ENCODE measurements at places on chromosomes 16 and 17.

DNA sequence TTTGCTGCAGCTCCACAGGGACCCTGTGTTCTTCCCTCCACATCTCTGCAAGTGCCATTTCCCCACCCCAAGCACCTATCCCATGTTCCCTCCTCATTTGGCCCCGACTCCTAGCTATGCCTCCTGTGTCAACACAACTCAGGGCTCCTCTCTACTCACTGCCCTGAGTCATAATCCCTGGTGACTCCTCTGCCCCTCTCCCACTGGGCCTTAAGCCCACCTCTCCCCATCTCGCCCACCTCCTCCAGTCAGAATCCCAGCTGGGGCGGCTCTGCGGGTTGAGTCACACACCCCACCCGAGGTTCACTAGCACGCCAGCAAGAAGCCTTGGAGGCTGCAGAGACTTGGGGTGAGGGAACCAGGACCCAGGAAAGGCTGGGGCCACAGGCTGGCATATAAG, 346.2 kb downstream of the FOXL1 start:
- DNase-seq, result no peak

DNA sequence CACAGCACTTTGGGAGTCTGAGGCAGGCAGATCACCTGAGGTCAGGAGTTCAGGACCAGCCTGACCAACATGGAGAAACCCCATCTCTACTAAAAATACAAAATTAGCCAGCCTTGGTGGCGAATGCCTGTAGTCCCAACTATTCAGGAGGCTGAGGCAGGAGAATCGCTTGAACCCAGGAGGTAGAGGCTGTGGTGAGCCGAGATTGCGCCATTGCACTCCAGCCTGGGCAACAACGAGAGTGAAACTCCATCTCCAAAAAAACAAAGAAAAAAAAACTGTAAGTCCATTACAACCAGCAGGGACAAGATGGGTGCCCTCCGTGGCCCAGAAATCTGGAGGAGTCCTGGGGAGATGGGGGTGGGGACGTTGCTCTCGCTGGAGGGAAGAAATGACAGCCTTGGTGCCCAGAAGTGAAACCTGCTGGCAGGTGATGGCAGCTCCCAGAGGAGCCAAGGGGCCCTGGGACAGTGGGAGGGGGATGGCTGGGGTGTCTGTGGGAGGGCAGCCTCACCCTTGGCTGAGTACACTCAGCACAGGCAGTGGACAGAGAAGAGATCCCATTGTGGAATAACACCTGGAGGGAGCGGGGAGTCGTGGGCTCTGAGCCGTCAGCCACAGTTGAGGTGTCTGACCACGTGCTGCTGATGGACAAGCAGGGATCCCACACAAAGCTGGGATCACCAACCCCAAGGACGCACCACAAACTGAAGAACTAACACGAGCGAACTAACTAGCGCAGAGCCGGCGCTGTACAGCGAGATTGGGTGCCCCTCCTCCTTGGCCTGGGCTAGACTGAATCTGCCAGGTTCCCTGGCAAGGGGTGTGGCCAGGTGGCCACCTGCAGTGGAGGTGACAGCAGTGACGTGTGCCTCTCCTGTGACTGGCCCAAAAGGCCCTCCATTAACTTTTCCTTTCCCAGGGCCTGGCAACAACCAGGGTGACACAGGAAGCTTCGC, 46.9 kb upstream of the BAHCC1 start:
- DNase-seq, result no peak

DNA sequence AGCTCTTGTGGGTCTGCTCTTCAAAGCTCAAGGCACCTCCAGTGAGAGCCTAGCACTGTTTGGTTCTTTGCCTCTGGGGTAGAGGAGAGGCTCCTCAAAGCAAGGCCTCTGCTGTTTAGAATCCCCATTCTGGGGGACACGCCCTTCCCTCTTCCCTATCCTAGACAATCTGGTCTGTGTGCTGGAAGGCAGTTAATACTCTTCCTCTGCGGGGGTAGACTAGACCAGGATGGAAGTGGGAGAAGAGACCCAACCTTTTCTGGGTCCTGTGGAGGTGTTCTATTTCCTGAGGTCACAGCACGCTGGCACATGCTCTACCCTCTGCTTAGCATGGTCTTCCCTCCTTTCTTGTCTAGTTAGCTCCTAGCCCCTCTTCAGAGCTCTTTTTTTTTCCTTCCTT, 7.7 kb downstream of the ERAL1 start:
- no peak for DNase-seq

DNA sequence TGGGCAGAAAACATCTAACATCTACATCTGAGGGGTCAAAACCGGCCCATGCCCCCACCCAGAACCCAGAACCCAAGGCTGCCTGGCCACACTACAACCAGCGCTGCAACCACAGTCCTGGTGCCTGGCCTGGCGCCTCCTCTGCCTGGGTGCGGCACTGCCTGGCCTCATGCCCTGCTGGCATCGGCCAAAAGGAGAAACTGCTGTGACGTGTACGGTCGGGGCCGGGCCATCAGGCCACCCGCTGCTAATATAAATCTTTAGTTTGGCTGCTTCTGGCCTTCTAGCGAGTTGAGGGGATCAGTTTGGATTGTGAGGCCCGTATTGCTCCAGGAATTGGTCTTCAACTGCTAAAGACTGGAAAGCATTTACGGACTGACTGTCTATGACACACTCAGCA, 22.8 kb downstream of the TMEM204 start:
- DNase-seq, result no peak

- DNase-seq, result no peak
Observed at GRCh38 chr17:49987290-49987585, 7.8 kb downstream of the DLX3 start.

DNA sequence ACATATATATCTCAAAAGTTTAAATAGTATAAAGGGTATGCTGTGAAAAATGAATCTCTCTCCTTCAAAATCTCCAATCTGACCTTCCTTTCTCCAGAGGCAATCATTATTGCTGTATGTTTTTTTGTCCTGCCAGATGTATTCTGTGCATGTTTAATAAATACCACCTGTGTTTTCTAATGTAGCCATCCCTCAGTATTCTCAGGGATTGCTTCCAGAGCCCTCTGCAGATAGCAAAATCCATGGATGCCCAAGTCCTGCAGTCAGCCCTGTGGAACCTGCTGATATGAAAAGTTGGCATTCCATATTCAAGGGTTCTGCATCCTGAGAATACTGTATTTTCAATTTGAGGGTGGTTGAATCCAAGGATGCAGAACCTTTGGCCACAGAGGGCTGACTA, 42.9 kb downstream of the BPTF start:
- no peak for DNase-seq

- DNase-seq, result no peak
Observed at GRCh38 chr16:56988161-56988947, 1.0 kb upstream of the NLRC5 start.

DNA sequence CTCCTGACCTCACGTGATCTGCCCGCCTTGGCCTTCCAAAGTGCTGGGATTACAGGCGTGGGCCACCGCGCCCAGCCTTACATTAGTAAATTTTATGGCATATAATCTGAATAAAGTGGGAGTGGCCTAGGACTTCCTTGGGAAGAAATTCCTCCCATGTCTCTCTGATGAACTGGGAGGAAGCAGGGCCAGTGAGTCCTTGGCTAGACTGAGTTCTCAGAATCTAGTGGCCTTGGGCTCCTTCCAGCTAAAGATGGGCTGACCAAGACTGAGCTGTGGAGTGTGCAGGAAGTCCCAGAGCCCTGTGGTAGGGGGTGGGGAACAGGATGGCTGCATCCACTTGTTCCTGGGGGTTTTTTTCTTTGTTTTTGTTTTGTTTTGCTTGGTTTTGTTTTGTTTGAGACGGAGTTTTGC, 10.0 kb upstream of the NAGLU start:
- no peak for DNase-seq

- no peak for DNase-seq
Observed at GRCh38 chr16:10240854-10241613, 58.8 kb upstream of the GRIN2A start.

DNA sequence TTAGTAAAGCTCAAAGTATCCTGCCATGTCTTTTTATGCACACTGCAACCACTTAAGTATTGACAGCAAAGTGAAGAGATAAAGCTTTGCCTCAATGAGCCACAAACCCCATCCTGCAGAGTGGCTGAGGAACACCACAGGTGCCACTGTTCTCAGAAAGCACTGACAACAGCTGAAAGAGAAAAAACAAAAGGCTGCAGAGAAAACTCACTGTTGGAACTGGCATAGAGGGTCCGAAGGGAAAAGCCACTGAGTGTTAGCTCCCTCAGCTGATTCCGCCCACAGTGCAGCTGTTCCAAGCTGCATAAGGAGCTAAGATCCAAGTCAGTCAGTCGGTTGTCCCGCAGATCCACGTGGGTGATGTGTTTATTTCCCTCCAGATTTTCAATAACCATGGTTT, 48.3 kb downstream of the PHLPP2 start:
- peak; percentile 27 for DNase-seq

- peak; percentile 68 for DNase-seq
Observed at GRCh38 chr17:48543107-48543853, 1.6 kb downstream of the HOXB2 start.

- no peak for DNase-seq
Observed at GRCh38 chr17:21209511-21210175, 4.3 kb downstream of the TMEM11 start.

DNA sequence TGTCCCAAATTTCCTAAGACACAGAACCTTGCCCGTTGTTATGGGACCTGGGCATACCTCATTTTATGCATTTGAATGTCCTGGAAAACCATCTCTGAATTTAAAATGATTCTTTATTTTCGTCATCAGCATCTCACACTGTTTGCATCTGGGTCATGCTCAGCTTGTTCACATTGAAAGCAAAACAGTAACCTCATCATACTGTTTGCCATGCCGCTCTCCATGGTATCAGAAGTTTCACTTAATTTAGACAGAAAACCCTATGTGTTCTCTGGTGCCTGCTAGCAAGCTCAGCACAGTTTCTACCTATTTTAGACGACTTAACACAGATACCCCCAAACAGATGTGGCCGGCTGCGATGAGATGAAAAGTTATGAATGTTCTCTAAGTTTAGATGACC, 292.1 kb downstream of the SNX29 start:
- DNase-seq, result no peak

GRCh38 chr16:86869288-86870022, 291.1 kb downstream of the FOXL1 start:
- DNase-seq, result no peak

- DNase-seq, result peak; percentile 49
Observed at GRCh38 chr16:24729951-24730815, 732 bp downstream of the TNRC6A start.

- DNase-seq, result peak; percentile 5
Observed at GRCh38 chr16:47311738-47312505, 148.9 kb downstream of the ITFG1 start.

- no peak for DNase-seq
Observed at GRCh38 chr16:52929478-52930400, 123.0 kb downstream of the CHD9NB start.

DNA sequence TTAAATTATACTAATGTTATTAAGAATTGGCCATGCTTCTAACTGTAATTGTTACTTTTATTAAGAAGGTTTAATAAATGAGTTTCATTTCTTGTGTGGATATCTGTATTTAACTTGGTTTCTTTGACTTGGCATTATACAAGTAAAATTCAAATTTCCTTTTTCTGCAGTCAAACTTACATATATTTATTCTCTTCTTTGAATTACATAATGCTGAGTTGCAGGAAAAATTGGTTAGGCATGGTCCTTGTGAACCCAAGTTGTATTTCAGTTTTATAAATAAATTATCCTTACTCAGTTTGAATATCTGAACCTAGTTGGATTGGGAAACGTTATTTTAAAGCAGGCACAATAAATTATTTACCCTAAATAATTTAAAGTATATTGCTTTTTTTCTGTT, 54.8 kb downstream of the NLK start:
- no peak for DNase-seq

GRCh38 chr17:28963841-28964240, 12.5 kb upstream of the PHF12 start:
- no peak for DNase-seq

DNA sequence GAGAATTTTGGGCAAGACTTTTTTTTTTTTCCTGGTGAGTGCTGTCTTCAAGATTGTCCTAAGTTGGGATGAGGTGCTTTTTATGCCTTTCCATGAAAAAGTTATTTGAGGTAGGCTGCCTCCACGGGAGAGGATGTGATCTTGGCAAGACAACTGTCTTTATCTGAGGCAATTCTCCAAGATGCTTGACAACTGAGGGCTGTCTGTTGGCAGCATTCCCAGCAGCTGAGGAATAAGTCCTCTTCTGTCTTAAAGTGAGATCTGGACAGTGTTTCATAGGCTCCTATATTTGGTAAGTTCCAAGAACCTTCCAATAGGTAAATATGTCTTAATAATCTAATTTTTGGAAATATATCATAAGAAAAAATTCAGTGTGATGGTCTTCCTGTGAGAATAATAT, 662.0 kb downstream of the CDH11 start:
- peak; percentile 75 for DNase-seq

- DNase-seq, result no peak
Observed at GRCh38 chr16:17471719-17472461, 1.1 kb upstream of the XYLT1 start.

GRCh38 chr16:84283314-84284153, 11.1 kb upstream of the WFDC1 start:
- no peak for DNase-seq

GRCh38 chr17:82108496-82108945, 10.5 kb upstream of the FASN start:
- DNase-seq, result peak; percentile 31

DNA sequence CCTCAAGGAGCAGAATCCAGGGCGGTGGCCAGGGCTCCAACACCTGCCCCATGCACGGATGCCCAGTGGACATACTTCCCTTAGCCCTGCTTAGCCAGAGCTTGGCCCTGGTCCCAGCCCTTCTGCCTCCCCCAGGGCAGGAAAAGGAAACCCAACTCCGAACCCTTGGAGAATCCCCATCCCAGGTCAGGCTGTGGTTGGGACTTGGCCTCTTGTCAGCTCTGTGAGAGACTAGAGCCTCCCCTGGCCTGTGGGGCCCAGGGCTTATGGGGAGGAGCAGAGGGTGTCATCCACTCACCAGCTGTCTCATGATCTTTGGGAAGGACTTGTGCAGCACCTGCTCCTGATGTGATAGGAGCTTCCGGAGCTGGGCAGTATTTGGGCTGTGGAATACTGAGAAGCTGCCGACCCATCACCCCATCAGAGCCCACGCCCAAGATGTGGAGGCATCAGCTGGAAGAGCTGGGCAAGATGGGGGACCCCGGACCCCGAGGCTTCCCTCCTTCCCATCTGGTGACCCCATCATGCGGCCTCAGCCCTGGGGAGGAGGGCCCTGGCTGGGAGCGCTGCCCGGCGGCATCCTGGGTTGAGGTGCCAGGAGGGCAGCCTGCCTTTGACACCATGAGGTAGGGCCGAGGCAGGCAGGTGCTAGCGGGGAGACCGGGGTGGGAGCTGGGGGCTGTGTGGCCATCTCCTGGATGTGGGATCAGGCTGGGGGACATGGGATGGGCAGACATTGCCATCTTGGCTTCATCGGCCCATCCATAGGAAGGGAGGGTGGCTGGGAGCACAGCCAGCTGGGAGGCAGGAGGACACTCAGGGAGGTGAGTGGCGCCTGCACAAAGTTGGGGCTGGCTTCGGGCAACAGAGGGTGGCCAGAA, 45.1 kb downstream of the TNFRSF13B start:
- DNase-seq, result peak; percentile 55

All from muscle of leg (tissue), 16 donors.